ENCODE measurements at places on chromosomes 5 and 9.

DNA sequence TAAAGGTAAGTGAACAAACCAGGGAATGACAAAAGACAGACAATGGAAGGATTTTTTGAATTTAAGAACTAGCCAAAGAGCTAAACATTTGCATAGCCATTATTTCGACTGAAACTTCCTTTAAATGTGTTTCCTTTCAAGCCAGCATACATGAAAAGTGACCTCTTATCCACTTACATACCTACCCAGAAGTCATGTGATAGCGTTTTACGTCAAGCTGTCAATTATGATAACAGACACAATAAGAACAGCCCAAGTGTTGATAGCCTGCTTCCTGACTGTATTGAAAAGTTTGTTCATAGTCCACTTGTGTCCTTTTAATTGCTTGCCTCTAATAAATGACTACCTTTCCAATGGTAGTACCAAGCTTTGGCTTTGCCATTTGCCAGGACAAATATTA, 206.0 kb downstream of the NFIB start:
- no peak for DNase-seq

- no peak for DNase-seq
These were observed 500.0 kb upstream of the KLF4 start for GRCh38 chr9:107989544-107989943.

- DNase-seq: no peak
These were observed 192.4 kb downstream of the SEMA6A start for GRCh38 chr5:116382032-116382873.

- no peak for DNase-seq
These were observed 527.8 kb downstream of the AGTPBP1 start for GRCh38 chr9:85213650-85214607.

- no peak for DNase-seq
These were observed 14.6 kb downstream of the IL33 start for GRCh38 chr9:6230037-6230780.

GRCh38 chr9:84166891-84167290, 173.7 kb downstream of the SLC28A3 start:
- no peak for DNase-seq

DNA sequence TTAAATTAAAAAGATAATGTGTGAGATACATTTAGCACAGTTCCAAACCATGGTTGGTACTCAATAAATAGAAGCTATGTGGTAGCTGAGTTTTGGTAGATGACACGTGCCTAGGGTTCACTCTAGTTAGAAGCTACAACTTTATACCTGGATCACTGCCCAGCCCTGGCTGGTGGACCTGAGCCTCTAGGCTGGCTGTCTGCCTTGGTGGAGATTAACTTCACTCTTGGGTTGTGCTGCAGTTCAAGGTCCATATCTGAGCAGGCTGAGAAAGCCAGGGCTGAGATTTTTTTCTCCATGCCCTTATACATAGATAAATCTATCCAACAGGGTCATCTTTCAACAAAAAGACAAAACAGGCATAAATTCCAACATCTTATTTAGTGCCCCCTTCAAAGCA, 44.6 kb upstream of the SPDL1 start:
- DNase-seq: no peak

DNA sequence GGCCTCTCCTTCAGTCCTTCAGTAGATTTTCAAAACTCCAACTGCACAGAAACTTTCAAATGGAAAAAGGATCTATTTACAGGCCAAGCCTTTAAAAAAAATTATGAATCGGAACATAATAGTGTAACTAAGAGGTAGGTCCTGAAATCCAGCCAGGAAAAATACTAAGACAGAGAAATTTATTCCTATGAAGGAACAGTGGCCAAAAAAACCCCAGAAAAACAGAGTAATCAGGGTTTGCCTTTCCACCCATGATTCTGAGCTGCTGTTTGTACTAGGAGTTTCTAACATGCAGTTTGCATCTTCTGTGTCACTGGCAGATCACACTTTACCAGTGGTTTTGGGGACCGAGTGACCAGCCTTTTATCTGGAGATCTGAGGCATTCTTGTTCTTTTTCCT, 93.1 kb upstream of the TMED7 start:
- no peak for DNase-seq

DNA sequence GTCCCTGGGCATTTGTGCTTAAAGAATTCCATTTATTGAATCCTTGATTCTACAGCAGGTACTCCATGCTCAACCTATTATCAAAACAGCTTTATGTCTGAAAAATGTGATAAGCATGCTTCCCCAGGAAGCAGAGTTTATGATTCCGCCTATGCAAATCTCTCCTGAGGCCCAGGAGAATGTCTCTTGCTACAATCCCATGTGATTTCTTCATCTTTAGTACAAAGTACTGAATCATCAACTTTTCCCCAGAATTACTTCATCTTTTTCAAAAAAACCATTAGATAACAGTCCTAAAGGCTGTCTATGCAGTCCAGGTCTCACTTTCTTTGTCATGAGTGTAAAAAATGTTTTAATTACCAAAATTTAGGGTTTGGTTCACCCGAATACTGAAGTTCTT, 130.2 kb upstream of the ADAMTSL1 start:
- DNase-seq: no peak
